ENCODE measurements at places on chromosomes 6 and 20.

DNA sequence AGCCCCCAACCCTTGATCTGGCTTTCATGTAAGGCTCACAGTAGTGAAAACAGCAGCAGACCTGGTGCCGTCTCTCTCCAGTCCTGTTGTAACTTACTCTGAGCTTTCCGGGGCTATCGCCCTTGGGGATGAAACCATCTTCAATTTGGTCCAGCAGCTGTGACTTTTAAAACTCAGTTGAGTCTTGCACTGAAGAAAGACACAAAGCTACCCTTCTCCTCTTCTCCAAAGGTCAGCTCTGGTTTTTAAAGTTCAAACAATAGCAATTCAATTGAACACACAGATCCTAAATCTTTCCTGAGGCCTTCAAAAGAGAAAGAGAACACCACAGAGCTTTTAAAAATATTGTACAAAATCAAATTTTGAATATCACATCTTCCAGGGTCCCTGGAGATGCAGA is 83.5 kb downstream of the SNX5 start:
- DNase-seq = no peak

DNA sequence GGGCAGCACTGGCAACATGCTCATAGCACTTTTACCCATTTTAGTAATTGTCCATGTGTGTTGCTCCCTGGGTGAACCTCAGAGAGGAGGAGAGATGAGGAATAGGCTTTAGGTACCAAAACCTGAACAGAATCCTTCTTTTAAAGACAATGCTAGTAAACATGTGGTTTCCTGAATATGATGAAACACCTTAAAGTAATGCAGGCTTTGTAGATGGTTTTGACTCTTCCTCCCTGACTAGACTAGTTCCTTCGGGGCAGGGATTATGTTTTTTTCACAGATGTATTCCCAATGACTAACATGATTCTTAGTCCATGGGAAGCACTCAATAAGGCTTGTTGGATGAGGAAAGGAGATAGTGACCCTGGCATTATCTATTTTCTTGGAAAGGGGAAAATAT is 367.6 kb upstream of the JAG1 start:
- DNase-seq = no peak

GRCh38 chr20:58059260-58059544 is 169.3 kb downstream of the ANKRD60 start:
- DNase-seq = no peak

DNA sequence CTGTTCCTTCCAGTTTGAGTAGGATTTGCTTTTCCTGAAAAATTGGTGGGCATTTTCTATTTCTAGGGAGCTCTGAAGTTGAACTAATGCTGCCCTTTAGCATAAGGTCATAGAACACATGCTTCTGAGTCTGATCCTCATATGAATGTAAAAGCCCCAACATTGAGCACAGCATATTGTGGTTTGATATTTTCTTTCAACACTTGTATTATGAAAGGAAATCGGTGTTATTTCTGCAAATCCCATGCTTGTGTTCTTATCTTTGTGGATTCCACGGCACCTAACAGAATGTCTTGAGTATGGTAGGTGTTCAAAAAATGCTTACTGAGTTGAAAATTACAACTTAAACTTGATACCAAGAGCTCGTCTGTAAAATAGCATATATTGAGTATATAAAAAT is 85.8 kb downstream of the TRMT11 start:
- DNase-seq = no peak

- DNase-seq = no peak
Observed at GRCh38 chr6:68710496-68710895, 75.4 kb downstream of the ADGRB3 start.

- DNase-seq = no peak
Observed at GRCh38 chr6:16168858-16169257, 40.0 kb downstream of the MYLIP start.
